ENCODE measurements at places on chromosomes 16 and 17. TPM values are rescaled to one million over a fixed set of nuclear protein-coding genes. Genes with fewer than 3 reads are reported as not detected.

Gene NRN1L
- not detected for total RNA-seq

GRCh38 chr16:48628359-48628985, 18.5 kb upstream of the N4BP1 start:
- DNase-seq, result no peak

DNA sequence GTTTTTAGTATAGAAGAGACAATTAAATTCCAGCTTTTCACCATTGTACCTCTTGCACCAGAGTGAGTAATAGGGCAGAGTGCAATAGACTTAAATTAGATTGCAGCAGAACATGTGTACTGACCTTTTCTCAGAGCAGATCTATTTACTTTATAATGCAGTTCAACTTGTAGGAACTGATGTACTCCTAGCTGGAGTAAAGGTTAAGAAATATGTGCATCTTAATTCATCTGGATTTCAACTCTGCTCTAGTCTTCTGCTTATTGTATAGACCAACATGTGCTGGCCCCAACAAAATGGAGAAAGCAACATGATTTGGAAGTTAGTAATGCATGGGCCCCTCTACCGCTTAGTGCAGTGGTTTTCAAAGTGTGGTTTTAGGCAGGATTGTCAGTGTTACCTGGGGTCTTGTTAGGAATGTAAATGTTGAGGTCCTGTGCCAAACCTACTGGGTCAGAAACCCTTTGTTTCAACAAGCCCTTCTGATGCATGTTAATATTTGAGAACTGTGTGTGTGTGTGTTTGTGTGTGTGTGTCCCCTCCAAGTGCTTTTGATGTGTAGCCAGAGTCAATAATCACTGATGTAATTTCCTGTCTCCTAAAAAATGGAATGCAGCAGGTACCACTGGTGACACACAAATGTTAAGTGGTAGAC, 138.6 kb downstream of the TOX3 start:
- DNase-seq, result no peak

GRCh38 chr17:82881324-82881823, 41.6 kb upstream of the ZNF750 start:
- no peak for DNase-seq

Gene NOL3
- 5.0 TPM for total RNA-seq

- no peak for DNase-seq
These were observed 143.4 kb downstream of the MAP2K4 start for GRCh38 chr17:12164085-12164484.

DNA sequence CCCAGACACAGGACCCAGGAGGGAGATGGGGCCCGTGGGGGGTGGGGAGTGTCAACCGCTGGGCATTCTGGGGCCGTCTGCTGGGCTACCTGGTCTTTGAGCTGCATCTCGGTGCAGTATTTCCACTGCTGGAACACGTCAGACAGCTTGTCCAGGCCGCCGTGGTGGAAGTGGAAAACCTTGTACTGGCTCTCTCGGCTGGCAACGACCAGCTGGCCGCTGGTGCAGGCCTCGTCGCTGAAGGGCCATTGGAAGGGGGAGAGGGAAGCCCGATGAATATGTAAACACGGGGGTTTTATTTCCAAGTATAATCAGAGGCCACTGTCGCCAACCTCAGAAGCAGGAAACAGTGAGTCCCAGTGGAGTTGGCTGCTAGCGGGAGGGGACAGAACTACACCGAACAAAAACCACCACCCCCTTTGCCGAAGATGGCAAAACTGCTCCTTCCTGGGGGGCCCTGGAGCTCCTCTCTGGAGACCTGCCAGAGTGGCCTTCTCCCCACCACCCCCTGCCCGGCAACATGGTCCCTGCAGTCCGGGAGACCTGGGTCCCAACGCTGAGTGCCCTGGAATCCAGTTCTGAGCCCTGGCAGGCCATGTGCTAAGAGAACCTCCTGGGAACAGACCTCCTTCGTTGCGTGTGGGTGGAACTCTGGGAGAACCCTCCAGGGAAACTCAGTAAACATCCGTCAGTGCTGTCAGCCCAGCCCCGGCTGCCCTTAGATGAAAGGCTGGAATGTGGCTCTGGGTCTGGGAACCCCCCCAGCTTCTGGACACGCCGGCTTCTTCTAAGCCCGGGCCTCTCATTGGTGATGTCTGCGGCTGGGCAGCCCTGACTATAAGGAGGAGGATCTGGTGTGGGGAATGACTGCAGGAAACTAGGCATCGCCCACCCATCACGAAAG, 84.1 kb downstream of the TBC1D16 start:
- peak; percentile 89 for DNase-seq

All from IMR-90 (cell line).